ENCODE measurements at places on chromosomes 2 and 18.

DNA sequence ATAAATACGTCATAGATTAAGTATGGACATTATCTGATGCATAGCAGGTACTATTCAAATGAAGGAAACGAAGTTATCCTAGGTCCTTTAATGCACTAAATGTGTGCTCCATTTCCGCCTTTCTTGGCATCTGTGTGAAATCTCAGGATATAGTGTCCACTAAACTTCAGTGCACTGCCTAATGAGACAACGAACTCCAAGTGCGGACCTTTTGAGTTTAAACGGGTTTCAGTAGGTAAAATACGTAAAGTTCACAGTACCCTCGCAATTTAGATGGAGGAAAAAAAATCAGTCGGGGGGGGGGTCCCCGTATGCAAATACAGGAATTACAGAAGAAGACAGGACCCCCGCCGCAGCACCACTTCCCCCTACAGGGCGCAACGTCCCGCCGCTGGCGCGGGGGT lies 729 bp upstream of the REL start:
- peak overlapping the region; percentile 84 for H3K4me3 ChIP-seq
- peaks cover 26% of the 10 kb centered on the region for H3K4me1 ChIP-seq
- peak overlapping the region; percentile 97 for H3K27ac ChIP-seq
- H3K27me3 ChIP-seq = no peaks in the 10 kb centered on the region
- no peaks in the 10 kb centered on the region for H3K36me3 ChIP-seq

GRCh38 chr2:168348076-168348475 lies 100.7 kb upstream of the STK39 start:
- peaks cover 3% of the 10 kb centered on the region for H3K36me3 ChIP-seq
- peak overlapping the region; percentile 37 for H3K27ac ChIP-seq
- H3K4me3 ChIP-seq = no peak overlapping the region
- peaks cover 43% of the 10 kb centered on the region for H3K4me1 ChIP-seq

DNA sequence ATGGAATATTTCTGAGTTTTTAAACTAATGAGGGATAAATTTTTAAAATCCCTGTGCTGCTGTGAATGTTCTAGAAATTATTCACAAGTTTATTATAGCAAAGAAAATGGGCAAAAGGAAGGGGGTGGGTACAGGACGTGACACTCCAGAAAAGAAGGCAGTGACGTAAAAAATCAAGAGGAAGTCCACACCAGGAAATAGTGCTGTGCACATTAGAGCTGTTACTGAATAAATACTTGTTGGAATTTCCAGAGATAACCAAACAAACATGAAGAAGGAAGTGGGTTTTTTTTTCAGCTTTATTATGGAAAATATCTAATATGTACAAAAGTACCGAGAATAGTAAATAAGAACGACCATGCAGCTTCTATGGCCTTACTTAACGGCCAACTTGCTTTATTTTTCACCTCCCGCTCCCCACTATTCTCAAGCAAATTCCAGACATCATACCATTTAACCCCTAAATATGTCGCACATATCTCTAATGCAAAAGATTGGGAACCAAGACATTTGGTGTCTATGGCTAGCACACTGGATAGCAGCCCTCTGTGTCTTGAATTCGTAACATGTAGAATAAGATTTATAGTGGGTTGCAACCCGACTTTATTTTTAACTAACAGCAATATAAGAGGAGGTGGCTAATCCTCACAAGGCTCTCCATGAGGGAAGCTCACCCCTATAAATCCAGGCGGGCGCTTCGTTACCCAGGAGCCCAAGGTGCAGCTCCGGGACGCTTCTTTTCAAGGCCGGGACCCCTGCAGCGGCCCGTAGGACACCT lies 580 bp upstream of the NDUFV2 start:
- H3K27ac ChIP-seq = peak overlapping the region; percentile 93
- no peaks in the 10 kb centered on the region for H3K36me3 ChIP-seq
- H3K4me1 ChIP-seq = peaks cover 50% of the 10 kb centered on the region

DNA sequence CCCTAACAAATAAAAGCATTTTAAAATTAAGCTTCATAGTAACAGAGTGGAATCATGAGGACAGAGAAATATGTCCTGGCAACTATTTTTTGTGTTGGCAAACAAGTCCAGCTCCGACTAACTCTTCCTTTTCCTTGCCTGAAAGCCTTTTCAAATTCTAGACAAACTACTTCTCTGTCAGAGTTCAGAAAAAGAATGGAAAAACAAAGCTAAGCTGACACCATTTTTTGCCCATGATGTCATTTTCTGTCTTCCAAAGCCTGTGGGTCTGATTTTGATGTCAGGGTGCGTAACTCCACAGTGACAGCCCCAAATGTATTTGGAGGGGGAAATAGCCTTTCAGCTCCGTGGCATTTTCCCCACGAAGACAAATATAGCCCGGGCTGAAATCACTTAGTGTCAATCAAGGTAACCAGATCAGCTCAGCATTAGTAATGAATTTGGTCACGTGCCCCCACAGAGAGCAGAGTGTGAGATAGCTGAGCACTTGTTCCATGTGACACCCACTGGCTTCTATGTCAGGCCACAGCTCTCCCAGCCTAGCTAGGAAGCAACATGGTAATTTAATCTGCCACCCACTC lies 233.0 kb upstream of the SIX2 start:
- H3K27ac ChIP-seq = no peak overlapping the region
- H3K4me3 ChIP-seq = no peak overlapping the region
- no peak for DNase-seq
- peaks cover 15% of the 10 kb centered on the region for H3K4me1 ChIP-seq
- H3K36me3 ChIP-seq = no peaks in the 10 kb centered on the region
- H3K27me3 ChIP-seq = no peaks in the 10 kb centered on the region

- H3K27ac ChIP-seq = no peak overlapping the region
- H3K27me3 ChIP-seq = peaks cover 56% of the 10 kb centered on the region
- peaks cover 3% of the 10 kb centered on the region for H3K4me1 ChIP-seq
- no peaks in the 10 kb centered on the region for H3K36me3 ChIP-seq
These were observed 72.9 kb upstream of the SNTG2 start for GRCh38 chr2:877747-878146.

GRCh38 chr2:163465440-163465839 lies 270.4 kb downstream of the FIGN start:
- no peak overlapping the region for H3K27ac ChIP-seq
- H3K27me3 ChIP-seq = peaks cover 7% of the 10 kb centered on the region
- peaks cover 8% of the 10 kb centered on the region for H3K4me1 ChIP-seq
- DNase-seq = no peak

DNA sequence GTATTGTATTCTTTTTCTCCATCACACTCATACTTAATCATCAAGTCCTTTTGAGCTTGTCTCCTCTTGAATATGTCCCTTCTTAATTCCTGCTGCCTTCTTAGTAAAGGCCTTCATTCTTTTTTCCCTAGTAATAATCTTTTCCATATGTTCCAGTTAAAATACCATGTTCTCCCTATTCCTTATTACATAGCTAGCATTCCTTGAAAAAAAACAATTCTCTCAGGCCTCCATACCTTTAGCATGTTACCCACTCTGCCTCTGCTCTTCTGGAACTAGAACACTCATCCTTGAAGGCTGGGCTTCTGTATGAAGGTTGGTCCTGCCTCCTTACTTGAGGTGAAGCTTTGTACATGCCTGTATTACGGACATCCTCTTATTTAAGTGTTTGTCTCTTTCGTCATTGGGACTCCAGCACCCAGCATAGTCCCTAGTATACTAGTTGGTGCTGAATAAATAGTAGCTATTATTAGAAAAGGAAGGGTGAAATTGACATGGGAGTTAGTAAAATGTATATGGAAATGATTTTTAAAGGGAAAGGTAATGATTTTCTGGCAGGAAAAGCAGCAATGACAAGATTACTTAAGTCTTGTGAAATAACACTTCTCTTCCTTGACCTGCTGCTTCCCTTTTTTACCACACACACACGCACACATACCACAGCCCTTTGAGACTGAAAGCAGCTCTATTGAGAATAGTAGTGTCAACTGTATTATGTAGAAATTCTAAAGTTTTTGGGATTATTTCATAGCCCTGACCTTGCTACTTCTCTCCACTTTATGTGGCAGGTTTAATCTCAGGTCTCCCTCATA lies 45.6 kb downstream of the REL start:
- no peaks in the 10 kb centered on the region for H3K27me3 ChIP-seq
- H3K4me3 ChIP-seq = no peak overlapping the region
- peaks cover 20% of the 10 kb centered on the region for H3K4me1 ChIP-seq
- H3K36me3 ChIP-seq = peaks cover 27% of the 10 kb centered on the region

GRCh38 chr2:109201465-109202327 lies 72.7 kb downstream of the SH3RF3 start:
- no peak overlapping the region for H3K4me3 ChIP-seq
- DNase-seq = no peak
- H3K4me1 ChIP-seq = peaks cover 8% of the 10 kb centered on the region
- H3K36me3 ChIP-seq = no peaks in the 10 kb centered on the region

- H3K36me3 ChIP-seq = no peaks in the 10 kb centered on the region
- H3K4me1 ChIP-seq = peaks cover 7% of the 10 kb centered on the region
- H3K27ac ChIP-seq = no peak overlapping the region
- no peak for DNase-seq
- no peak overlapping the region for H3K4me3 ChIP-seq
- H3K27me3 ChIP-seq = peaks cover 23% of the 10 kb centered on the region
These were observed 167.0 kb downstream of the PTH2R start for GRCh38 chr2:208573569-208573968.
